ENCODE measurements at places on chromosomes 4 and X. TPM values are rescaled to one million over a fixed set of nuclear protein-coding genes. Genes with fewer than 3 reads are reported as not detected.

JCHAIN gene
- 29.0 TPM for total RNA-seq

NUDT11 gene
- 1.5 TPM for total RNA-seq

- DNase-seq: no peak
Measured at GRCh38 chr4:85149676-85150075, 183.2 kb upstream of the WDFY3 start.

GRCh38 chr4:123522646-123523045 lies 126.1 kb downstream of the SPRY1 start:
- DNase-seq: no peak

GRCh38 chr4:76035799-76036380 lies at the start of gene CXCL11:
CXCL11 (minus strand) TSS chr4:76036070; CDS start chr4:76035987, 83 bp downstream.
- no peak for DNase-seq

DNA sequence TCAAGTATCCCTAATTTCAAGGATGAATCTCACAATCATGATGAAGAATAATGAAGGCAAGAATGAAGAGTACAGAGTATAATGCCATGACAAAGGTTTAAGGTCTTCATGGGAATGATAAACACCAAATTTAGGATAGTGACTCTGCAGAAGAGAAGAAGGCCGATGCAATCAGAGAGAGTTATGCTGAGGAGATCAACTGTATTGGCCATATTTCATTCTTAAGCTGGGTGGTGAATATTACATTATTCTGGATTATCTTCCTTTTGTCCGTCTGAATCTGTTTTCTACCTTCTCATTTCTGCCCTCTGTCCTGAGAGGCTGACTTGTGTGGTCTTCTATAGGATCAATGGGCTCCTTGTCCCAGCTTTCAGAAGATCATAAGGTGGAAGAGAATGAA lies 7.8 kb upstream of the METAP1 start:
- no peak for DNase-seq

- no peak for DNase-seq
Measured at GRCh38 chr4:84952004-84952403, 14.5 kb downstream of the WDFY3 start.
